ENCODE measurements at places on chromosomes 16 and 17.

GRCh38 chr17:45230410-45230786 is 8.7 kb downstream of the FMNL1 start:
- no peak for DNase-seq

- no peak for DNase-seq
These were observed 10.8 kb upstream of the JPT2 start for GRCh38 chr16:1667271-1667670.

- no peak for DNase-seq
These were observed at the start of gene CHD9NB for GRCh38 chr16:53052519-53053501. Gene CHD9NB (minus strand): TSS chr16:53052897. CDS start chr16:53044158, 8,739 bp downstream.

DNA sequence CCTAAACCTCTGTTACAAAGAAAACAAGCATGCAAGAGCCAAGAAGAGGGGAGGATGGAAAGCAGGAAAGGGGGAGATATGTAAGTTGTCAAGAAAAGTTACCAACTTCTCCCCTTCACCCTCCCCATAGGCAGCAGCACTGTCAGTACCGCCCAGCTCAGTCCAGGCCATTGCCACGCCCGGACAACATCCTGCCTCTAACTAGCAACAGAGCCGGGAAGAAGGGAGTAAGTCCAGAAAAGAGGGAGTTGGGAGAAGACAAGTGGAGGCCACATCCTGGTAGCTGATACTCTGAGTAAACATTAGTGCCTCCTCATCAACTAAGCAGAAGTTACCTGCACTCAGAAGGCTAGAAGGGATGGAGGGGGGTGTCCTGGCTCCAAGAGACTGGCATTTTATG is 113.6 kb downstream of the SMG6 start:
- DNase-seq, result no peak

- no peak for DNase-seq
These were observed 50.7 kb upstream of the PLCG2 start for GRCh38 chr16:81728435-81728834.

- no peak for DNase-seq
These were observed 80.1 kb downstream of the VAT1L start for GRCh38 chr16:77868478-77868877.

Data from Karpas-422 (cell line).